ENCODE measurements at places on chromosomes 4 and X.

DNA sequence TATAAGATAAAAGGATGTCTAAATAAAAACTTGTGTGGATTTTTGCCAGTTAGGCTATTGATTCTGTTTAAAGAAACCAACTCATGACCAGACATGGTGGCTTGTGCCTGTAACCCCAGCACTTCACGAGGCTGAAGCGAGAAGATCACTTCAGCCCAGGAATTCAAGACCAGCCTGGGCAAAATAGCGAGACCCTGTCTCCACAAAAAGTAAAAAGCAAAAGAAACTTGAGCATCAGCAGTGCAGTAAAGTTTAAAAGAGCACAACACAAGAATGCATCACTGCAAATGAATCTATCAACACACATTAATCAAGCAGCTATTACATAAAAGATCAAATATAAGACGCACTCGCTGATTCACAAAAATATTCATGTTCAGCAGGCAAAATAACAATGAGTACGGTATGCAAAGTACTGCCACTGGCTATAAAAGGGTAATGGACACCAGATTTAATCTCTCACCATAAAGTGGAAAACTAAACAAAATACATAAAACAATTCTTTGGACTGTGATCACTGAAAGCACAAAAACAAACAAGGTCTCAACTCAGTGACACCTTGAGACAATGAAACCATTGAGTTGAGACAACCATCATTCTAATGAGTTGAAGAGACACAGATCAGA lies 41.3 kb downstream of the LRBA start:
- DNase-seq: no peak

DNA sequence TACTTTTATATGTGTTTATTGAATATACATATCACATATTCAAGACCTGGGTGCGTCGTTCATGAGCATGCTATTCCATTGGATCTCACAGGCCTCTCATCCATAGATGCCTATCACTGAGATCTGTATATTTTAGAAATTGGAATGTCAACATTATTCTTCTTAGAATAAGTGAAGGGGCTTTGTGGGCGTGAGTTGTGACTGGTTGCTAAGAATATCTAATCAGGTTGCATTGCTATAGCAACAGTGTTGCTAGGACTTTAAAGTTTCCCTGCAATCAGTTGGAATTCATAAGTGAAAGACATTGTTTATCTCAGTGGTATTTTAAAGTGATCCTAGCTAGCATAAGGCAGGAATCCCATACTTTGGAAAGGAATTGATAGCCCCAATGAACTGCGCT lies 36.7 kb upstream of the ANK2 start:
- DNase-seq: no peak

GRCh38 chrX:8728932-8729535 lies 2.9 kb downstream of the ANOS1 start:
- DNase-seq: no peak

DNA sequence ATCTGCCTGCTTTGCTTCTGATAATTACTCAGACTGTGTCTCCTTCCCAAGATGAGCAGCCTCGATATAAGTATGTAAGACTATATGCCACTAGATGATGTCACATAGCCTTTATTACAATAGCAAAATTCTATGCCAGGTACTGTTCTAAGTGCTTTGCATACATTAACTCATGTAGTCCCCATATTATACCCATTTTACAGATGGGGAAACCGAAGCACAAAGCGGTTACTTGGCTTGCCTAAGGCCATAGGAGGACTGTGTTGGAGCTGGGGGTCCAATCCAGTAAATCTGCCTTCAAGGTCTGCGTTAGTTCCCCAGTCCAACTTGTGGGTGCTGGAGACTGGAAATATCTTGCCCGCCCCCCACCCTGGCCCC lies 826 bp upstream of the SCML1 start:
- no peak for DNase-seq

GRCh38 chrX:77918568-77918967 lies 8.1 kb downstream of the ATP7A start:
- no peak for DNase-seq

GRCh38 chr4:3396600-3396999 lies 45.2 kb upstream of the HGFAC start:
- no peak for DNase-seq

- no peak for DNase-seq
Measured at GRCh38 chrX:19724409-19724808, 163.0 kb downstream of the SH3KBP1 start.

GRCh38 chr4:14863418-14864364 lies 138.6 kb upstream of the CPEB2 start:
- no peak for DNase-seq

DNA sequence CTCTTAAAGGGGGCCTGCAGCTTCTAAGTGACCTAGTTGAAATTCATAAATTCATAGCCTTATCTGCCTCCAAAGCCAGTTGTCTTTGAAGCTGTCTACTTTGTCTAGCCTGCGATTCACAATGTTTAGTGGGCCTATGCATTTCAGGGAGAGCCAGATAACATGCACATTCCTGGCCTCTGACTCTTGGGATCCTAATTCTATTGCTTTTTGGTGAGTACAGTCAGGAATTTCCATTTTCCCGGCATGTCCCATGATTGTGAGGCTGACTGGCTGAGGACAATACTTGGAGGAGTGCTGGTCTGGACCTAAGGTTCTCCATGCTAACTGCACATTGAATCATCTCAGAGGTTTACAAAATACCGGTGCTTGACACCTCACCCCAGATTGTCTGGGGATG lies 155.0 kb downstream of the MSL3 start:
- no peak for DNase-seq

DNA sequence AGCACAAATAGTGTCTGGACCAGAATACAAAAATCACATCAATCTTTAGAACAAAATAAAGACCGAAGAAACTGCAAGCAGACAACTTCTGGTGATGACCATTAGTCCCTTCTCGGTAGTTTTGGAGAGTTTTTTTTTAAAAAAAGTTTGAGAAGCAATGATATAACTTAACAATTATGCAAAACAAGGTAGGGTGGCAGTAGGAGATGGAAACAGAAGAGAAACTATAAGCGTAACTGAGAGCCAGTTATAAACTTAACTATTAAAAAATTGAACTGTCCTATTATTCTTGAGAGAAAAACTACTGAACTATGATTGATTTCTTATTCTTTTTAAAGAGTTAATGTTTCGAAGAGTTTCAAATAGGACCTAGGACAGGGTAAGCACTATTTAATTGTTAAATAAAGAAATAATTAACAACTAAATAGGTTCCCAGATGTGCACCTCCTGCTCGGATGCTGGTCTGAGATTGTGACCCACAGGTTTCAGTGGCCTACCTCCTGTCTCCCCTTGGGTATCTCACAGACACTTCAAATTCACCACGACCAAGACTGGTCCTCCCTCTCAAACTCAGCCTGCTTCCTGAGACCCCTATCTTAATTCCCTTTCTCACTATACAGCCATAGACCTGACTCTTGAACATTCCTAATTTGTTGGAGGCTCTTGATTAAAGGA lies 81.3 kb downstream of the LEF1 start:
- DNase-seq: no peak

DNA sequence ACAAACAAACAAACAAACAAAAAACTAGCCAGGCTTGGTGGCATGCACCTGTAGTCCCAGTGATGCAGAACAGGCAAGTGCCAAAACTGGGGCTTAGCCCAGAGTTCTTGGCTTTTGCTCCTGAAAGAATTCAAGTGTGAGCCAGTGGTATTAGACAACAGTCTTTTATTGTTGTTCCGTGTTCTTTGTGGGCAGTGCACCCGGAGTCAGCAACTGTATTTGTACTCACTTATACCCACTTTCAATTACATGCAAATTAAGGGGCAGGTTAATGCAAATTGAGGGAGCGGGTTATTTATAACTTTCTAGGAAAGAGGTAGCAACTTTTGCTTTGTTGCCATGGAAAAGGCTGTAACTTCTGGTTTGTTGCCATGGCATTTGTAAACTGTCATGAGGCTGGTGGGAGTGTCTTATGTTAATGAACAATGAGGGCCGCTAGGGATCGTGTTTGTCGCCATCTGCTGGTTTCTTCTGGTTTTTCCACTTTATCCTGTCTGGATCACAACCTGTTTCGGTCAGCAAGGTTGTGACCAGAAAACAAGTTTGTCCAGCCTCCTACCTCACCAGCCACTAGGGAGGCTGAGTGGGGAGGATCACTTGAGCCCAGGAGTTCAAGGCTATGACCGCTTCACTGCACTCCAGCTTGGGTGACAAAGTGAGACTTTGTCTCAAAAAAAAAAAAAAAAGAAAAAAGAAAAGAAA lies 88.8 kb upstream of the ESX1 start:
- DNase-seq: peak; percentile 0

DNA sequence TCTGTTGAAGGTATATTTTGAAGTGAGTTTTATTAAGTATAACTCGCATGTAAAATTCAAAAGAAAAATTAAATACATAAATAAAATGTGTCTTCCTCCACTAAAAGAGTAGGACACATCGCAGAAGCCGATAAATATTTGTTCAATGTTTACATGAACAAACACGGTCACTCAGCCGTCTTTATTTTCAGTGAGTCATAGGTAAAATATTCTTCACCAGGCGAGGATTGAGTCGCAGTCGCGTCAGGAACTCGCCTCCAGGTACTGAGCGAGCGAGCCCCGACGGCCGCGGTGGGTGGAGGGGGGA lies 271 bp upstream of the FUNDC2 start:
- DNase-seq: no peak

- no peak for DNase-seq
Measured at GRCh38 chr4:164192844-164193243, 561.1 kb upstream of the SMIM31 start.

- no peak for DNase-seq
Measured at GRCh38 chr4:165308606-165309005, 18.9 kb upstream of the MSMO1 start.

- DNase-seq: no peak
Measured at GRCh38 chr4:82282875-82283274, 90.9 kb downstream of the HNRNPD start.

- no peak for DNase-seq
Measured at GRCh38 chr4:17785858-17786257, 4.4 kb upstream of the FAM184B start.

Measured in stimulated activated CD4-positive, alpha-beta T cell treated with anti-CD3 and anti-CD28 coated beads, Interleukin-2, amount 100 ng/mL, for 4 hours (primary cell).